ENCODE measurements at places on chromosomes 5 and 9.

- DNase-seq = no peak
These were observed 39.0 kb downstream of the CACNA1B start for GRCh38 chr9:137916540-137916939.

DNA sequence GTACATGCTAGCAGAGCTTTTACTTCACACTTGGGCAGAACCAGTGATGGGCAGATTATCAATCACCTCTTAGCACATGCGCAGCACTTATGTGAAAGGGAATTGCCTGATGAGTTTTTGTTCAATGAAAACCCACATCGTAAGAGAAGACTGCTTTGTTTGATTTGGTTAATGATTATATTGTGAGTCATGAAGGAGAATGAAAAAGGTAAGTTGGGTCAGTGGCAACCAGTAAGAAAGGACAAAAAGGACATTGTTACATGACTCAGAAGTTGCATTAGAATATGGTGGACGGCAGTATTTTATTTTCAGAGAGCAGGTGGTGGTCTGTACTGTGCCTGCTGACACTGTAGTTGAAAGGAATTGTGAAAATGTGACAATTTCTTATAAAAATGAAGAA, 127.4 kb downstream of the AOPEP start:
- DNase-seq = no peak

GRCh38 chr9:125631391-125632085, 75.5 kb downstream of the MAPKAP1 start:
- peak; percentile 39 for DNase-seq

DNA sequence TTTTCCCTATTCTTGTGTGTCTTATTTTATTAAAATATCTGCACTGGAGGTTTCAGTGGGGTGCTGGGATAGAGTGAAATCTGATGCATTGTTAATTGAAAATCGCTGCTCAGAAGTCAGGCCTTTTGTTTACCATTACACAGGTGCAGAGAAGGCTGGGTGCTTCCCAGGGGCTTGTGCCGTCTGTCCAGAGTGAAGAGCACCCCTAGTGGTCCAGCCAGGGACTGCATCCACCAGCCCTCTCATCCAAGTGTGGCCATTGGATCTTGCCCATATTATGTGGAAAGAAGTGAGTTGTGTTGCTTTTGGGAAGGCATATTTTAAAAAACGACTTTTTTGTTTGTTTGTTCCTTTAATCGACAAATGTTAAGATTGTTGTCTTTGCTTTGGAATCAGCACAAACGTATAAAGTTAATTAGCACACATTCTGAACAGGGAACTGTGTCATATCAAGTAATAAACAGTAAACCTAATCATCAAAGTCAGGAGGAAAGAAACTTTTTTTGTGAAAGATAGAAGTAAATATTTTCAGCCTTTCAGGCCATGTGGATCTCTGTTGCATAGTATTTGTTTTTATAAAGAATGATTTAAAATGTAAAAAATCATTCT, 315.6 kb downstream of the MTRR start:
- peak; percentile 12 for DNase-seq

GRCh38 chr5:133730866-133731265, 118.5 kb upstream of the FSTL4 start:
- DNase-seq = no peak

DNA sequence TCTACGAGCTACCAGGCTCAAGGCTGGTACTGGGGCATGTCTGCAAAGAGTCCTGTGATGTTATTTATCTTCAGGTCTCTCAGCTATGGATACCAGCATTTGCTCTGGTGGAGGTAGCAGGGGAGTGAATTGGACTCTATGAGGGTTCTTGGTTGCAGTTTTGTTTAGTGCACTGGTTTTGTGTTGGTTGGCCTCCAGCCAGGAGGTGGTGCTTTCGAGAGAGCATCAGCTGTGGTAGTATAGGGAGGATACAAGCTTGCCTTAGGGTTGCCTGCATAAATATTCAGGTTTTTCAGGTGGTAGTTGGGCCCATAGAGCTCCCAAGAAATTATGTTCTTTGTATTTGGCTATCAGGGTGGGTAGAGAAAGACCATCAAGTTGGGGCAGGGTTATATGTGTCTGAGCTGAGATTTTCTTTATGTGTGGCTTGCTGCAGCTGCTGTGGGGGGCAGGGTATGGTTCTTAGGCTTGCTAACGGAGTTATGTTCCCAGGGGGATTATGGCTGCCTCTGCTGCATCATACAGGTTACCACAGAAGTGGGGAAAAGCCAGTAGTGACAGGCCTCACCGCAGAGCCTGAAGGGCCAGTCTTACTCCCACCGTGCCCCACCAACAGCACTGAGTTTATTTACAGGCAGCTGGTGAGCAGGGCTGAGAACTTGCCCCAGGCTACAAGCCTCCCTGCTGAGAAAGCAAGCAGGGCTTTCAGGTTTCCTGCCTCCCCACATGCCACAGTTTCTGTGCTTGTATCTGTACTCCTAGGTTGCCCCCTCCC, 9.7 kb upstream of the RIOK2 start:
- DNase-seq = no peak

DNA sequence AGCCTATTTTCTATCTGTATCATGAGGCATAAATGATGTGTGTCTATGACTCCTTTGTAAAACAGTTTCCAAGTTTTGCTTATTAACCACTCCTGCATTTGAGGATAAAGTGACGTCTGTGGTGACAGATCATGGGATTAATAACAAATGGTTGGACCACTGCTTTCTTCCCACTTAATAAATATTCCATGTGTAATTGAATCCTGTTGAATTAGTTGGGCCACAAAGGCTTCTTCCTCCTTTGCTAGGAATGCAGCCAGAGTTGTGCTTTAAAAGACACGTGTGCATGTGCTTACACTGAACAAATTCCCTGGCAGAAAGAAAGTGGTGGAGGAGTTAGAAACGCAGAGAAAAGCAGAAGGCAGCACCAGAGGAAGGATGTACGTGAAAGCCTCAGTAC, 150.2 kb downstream of the ACTBL2 start:
- no peak for DNase-seq

GRCh38 chr5:118126159-118126558, 862.2 kb downstream of the DTWD2 start:
- DNase-seq = peak; percentile 80

- DNase-seq = no peak
These were observed 254.8 kb upstream of the IRX4 start for GRCh38 chr5:2137444-2138050.

DNA sequence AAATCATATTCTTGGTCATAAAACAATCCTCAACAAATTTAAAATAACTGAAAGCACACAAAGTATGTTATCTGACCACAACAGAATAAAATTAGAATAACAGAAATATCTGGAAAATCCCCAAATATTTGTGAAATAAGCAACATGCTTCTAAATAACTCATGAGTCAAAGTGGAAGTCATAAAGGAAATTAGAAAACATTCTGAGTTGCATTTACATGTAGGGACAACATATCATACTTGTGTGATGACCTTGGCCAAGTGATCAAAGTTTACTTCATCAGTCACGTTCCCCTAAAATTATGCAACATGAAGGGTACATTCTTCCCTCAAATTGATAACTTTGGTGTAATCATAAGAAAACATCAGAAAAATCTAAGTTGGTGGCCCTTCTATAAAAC, 64.7 kb downstream of the CSF2 start:
- DNase-seq = no peak

GRCh38 chr9:122392284-122392683, 21.5 kb downstream of the PTGS1 start:
- no peak for DNase-seq

- DNase-seq = no peak
These were observed 1.6 kb downstream of the SH2D3C start for GRCh38 chr9:127776924-127777289.

DNA sequence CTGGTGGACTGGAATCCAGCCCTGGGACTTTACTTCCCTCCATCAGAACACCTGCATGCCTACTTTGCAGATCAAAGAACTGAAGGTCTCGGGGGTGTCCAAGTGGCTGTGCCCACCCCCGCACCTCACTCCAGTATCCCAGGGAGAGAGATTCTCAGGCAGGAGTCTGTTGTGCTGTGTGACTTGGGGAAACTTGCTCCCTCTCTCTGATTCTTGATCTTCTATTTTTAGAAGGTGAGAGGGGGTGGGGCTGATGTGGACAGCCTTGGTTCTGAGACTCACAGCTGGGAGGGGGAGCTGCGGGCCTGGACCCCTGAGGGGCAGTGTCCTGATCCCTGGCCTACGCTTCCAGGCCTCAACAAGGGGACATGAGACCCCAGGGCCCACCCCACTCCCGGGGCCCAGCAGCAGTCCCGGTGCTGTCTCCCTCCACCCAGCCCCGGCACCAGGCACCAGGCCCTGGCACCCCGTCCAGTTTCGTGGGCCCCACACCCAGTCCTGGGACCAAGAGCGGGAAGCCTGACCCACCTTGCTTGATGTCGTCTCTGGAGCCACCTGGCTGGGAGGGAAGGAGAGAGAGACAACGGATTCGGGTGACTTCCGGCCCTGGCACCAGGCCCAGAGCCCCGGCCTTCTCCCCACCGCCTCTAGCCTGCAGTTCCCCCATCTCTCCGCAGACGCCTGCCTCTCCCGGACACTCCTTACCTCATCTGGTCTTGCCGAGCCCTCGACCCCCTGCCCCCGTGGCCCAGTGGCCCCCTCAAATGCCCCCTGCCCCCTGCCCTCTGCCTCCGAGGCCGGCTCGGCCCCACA, 74.0 kb upstream of the SPTLC1 start:
- DNase-seq = no peak

GRCh38 chr5:135998889-135999288, 29.9 kb upstream of the TGFBI start:
- DNase-seq = no peak

- no peak for DNase-seq
These were observed 138.0 kb downstream of the ADAMTSL1 start for GRCh38 chr9:18611971-18612370.

GRCh38 chr9:36074870-36075532, 38.3 kb downstream of the RECK start:
- DNase-seq = peak; percentile 14

DNA sequence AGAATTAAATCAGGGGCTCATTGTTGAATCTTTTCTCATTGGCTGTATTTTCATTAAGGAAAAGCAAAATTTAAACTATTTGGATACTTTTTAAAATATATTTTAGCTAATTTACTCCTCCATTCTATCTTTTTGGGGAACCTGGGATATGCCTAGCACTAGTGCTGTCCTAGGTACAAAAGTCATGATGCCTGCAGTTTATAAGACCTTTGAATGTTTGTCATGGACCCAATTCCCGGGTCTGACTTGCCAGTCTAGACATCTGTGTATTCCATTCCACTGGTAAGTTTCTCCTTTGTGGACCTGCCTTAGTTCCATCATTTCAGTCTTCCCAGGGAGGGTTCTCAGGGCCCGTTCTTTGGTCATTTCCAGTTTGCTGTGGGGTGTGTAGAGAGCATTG, 63.0 kb downstream of the WWC1 start:
- no peak for DNase-seq

- no peak for DNase-seq
These were observed at the start of gene NFIB for GRCh38 chr9:14313951-14314423. Gene NFIB, minus strand, starts transcription at chr9:14314141. Its CDS starts 630 bp downstream, at chr9:14313511.

GRCh38 chr5:117788596-117788995, 1199.8 kb downstream of the DTWD2 start:
- DNase-seq = no peak

- DNase-seq = no peak
These were observed 195.3 kb downstream of the CACNA1B start for GRCh38 chr9:138072897-138073296.

DNA sequence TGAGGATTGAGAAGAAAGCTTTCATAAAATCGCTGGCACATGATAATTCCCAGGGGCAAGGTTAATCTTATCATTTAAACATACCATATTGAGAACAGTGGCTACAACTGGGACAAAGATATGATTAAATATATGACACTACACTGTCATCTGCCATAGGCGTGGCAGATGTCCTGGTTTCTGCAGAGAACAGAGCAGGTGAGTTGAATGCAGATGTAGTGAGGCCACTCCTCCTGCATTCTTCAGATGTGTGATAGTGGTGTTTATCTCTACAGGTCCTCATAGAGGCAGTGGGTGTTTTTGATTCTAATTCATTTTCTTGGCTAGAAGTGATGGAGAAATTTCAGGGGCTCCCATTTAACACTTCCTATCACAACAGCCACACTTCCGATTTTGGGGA, 237.0 kb upstream of the CDH9 start:
- DNase-seq = no peak

DNA sequence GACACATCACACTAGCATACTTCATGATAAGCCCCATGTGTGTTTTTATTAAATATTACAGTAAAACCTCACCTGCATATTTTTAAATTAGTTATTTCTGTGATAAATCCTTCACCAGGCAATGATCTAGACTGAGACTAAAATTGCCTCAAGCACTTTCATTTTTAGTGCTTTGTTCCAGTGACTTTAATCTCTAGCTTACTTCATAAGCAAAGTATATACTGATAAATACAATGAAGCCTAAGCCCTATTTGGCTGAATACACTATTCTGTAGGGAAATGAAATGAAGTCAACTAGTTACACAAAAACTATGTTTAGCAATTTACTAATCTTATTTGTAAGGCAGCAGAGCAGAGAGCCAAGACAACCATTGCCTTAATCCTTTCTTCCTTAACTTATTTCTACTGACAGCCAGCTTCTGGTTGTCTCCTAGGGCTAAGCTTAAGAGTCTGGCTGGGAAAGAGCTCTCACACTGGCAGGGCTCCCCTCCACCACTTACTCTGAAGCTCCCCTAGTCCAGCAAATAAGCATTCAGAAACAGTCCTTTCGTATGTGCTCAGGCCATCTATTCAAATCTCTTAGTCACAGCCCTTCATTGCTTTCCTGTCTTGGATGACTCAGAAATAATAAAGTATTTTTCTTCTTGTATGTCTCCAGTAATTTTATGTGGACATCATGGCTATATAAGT, 31.4 kb upstream of the MTAP start:
- peak; percentile 26 for DNase-seq

DNA sequence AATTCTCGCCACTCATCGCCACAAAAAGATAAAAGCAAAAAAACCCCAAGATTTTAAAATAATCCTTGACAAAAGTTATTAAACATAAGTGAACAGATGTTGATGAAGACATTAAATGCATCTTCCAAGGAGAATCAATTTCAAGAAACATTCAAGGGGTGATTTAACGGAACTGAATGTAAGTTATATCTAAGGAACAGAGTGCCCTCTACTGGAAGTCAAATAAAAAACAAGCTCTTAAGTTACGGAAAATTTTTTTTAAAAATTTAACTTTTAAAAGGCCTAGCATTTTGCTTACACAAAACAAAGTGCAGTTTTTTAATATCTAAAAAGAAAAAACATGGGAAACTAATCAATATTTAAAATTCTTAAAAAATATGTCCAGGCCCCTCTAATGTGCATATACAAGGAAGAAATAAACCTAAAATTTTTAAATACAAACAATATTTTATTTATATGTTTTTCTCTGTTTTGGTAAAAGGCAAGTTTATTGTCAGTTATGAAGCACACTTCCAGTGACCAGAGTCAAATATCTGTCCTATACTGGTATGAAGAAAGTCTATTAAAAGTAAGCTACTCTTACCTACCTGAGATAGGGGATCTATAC, 28.0 kb downstream of the TEX10 start:
- DNase-seq = peak; percentile 47

- no peak for DNase-seq
These were observed 50.2 kb upstream of the IL31RA start for GRCh38 chr5:55800924-55801323.

- DNase-seq = no peak
These were observed 624.2 kb upstream of the ZNF608 start for GRCh38 chr5:125370461-125371205.
